Mesenteric fat pad (tissue), 1 donor: ENCODE measurements at places on chromosomes 2 and 18. TPM values are rescaled to one million over a fixed set of nuclear protein-coding genes. Genes with fewer than 3 reads are reported as not detected.

PLCL1 gene
- 3.6 TPM for total RNA-seq

OXER1 gene
- total RNA-seq: 0.84 TPM

TMEM237 gene
- 14.7 TPM for total RNA-seq

HSPD1 gene
- 234 TPM for total RNA-seq

ZSWIM2 gene
- 1.2 TPM for total RNA-seq
